M059J (cell line): ENCODE measurements at places on chromosomes 12 and 14. TPM values are rescaled to one million over a fixed set of nuclear protein-coding genes. Genes with fewer than 3 reads are reported as not detected.

CALM1 gene
- 184 and 291 TPM in 2 replicates for total RNA-seq

SCN8A gene
- total RNA-seq: 2.7 and 6.4 TPM in 2 replicates

IL31 gene
- not detected in 2 replicates for total RNA-seq

DNA sequence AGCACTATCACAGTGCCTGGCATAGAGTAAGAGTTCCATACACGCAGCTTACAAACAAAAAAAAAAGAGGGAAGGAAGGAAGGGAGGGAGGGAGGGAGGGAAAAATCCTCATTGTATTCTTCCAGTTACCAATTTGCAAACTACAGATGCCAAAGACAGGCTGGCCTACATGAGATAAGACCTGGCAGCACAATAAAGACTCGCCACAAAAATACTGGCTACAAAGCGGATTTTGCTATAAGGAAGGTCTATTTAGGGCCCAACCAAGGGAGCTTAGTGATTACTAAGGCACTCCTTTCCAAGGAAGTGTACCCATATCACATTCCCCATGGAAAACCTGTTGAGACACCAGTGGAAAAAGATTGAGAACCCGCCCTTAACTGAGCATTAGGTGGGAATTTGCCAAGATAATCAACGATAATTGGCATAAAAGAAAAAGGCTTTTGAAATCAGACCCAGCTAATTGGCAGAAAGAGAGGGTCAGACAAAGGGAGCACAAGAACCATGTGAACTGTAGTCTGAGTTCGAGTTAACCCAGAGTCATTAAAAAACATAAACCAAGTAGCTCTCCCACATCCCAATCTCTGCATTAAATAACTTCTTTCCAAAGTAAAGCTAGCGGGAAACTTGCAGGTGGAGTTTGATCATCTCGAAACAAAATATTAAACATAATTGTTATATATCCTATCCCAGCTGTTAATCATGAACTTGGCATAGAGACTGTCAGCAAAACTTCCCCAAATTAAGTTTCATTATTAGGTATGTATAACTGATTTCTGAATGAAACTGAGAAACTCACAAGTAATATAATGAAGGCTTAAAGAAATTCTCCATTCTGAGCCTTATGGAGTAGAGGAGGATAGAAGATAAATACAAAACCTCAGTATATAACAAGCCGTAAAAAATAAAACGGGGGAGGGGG, 50.1 kb downstream of the PHLDA1 start:
- no peak for DNase-seq

DNA sequence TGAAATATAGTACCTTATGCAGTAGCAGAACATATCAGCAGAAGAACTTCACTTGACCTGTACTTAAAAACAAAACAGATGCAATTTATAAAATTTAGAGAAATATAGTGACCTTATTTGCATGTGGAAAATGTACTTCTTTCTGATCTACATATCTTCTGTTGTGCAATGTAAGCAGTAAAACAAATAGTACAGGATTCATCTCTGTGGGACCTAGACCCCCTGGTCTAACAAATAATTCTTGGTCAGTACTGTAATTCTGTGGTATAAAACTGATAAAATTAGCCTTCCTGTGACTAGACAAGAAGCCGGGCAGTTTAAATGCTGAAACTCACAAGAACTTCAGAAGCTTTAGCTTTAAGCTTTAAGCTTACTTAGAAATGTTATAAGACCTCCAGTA, 21.6 kb downstream of the HIF1A start:
- DNase-seq: no peak

GRCh38 chr12:25677232-25677937, 124.3 kb upstream of the LMNTD1 start:
- DNase-seq: no peak

DNA sequence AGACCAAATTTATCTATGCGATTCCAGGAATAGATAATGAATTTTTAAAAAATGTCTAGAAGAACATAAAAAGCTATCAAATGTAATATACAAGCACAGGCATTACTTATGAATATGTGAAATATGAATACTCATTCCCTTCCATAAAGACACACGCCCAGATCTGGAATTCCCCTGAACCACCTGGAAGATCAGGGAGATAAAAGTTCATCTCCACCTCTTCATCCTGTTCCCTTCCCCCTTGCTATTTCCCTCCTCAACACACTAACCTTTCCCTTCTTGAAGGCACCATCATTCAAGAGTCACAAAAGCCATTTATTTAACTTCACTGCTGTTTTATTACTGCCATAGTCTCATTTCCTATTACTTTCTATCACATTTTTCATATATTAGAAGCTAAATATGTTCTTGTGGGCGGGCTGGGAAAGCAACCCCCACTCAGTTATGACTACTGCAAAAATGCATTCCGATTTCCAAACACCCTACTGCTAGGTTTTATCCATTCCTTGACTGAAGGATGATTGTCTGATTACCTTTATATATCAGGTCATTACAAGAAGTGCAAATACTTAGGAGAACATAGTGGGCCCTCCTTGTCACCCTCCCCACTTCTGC, 16.1 kb downstream of the FGD6 start:
- DNase-seq: no peak

GRCh38 chr14:56342494-56342942, 224.3 kb downstream of the PELI2 start:
- DNase-seq: peak; percentile 61
